Thyroid gland (tissue), 4 donors: ENCODE measurements at places on chromosomes 2 and 18. TPM values are rescaled to one million over a fixed set of nuclear protein-coding genes. Genes with fewer than 3 reads are reported as not detected.

VWA3B gene
- total RNA-seq: 0.81 TPM

MCFD2 gene
- 131 TPM for total RNA-seq

CDH19 gene
- 0.78 TPM for total RNA-seq

DNA sequence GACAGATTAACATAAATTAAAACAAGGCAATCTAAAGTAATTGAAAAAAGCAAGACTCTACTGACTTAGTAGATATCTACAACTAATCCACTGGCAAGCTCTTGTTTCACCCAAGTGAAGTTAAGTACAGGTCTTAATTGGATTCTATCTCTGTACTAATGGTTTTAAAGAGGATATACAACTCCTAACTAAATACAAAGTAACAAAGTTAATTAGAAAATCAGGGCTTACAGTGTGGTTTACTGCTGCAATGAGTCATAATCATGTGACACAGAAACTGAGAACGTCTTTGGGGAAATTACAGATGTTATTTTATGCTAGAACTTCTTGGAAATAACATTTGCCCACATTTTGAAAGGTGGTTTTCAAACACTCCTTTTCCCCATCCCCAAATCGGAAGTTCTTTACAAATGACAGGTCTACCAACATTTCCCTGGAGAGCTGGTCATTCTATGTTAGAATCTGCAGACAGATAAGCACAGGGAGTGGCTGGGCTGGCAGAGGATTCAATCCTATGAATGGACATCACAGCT, 245.3 kb downstream of the STK39 start:
- H3K4me3 ChIP-seq: no peak overlapping the region
- H3K4me1 ChIP-seq: no peaks in the 10 kb centered on the region
- no peaks in the 10 kb centered on the region for H3K27me3 ChIP-seq
- H3K36me3 ChIP-seq: no peaks in the 10 kb centered on the region
- no peak overlapping the region for H3K27ac ChIP-seq
- DNase-seq: no peak

DNA sequence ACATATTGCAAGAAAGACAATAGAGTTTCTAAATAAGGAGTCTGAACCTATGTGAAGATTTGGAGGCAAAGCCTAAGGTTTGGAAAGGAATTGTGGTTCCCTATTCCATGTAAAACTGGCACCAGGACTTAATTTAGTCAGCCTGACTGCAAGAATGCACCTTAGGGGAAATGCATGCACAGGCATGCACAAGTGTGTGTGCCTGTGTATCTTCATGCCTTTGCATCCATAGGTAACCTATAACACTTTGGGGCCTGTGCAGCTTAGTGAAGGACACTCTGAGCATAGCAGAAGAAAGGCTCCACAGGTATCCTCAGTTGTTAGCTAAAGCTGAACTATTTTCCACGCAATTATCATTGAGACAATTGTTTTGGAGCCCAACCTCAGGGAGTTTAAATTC, 73.4 kb downstream of the RPRM start:
- no peak overlapping the region for H3K4me3 ChIP-seq
- no peaks in the 10 kb centered on the region for H3K36me3 ChIP-seq
- no peak overlapping the region for H3K27ac ChIP-seq
- no peaks in the 10 kb centered on the region for H3K27me3 ChIP-seq

DNA sequence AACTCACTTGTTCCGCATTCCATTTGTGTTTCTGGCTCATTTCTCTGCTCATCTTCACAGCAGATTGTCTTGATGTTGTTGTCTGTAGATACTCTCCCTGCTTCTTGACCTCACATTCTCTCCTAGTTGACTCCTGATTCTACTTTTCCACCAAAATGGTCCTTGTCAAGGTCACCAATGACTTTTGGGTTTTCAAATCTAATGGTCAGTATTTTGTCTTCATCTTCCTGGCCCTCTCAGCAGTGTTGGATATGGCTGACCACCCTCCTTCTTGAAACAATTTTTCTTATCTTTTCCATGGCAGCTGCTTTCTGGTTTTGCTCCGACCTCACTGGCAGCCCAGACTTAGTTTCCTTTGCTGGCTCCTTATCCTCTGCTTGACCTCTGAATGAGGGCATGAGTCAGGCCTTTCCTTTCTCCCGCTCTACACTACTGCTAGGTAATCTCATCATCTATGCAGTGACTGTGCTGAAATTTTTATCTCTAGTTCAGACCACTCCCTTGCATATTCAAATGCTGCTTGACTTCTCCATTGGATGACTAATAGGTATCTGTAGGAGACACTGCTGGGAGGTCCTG, 386.6 kb upstream of the SPRED2 start:
- no peak for DNase-seq
- no peaks in the 10 kb centered on the region for H3K27me3 ChIP-seq
- no peaks in the 10 kb centered on the region for H3K36me3 ChIP-seq
- H3K27ac ChIP-seq: no peak overlapping the region

- no peaks in the 10 kb centered on the region for H3K27me3 ChIP-seq
- no peaks in the 10 kb centered on the region for H3K4me1 ChIP-seq
- no peak overlapping the region for H3K4me3 ChIP-seq
Measured at GRCh38 chr2:9008951-9009664, 5.6 kb upstream of the MBOAT2 start.

GRCh38 chr2:106770986-106771385, 115.0 kb downstream of the ST6GAL2 start:
- no peaks in the 10 kb centered on the region for H3K4me1 ChIP-seq
- no peak overlapping the region for H3K4me3 ChIP-seq
- DNase-seq: no peak
- no peak overlapping the region for H3K27ac ChIP-seq
- no peaks in the 10 kb centered on the region for H3K27me3 ChIP-seq

- H3K4me3 ChIP-seq: no peak overlapping the region
- no peaks in the 10 kb centered on the region for H3K36me3 ChIP-seq
- H3K27ac ChIP-seq: no peak overlapping the region
- DNase-seq: peak; percentile 84
- no peaks in the 10 kb centered on the region for H3K4me1 ChIP-seq
- no peaks in the 10 kb centered on the region for H3K27me3 ChIP-seq
Measured at GRCh38 chr2:235135990-235136561, 184.3 kb downstream of the SH3BP4 start.

DNA sequence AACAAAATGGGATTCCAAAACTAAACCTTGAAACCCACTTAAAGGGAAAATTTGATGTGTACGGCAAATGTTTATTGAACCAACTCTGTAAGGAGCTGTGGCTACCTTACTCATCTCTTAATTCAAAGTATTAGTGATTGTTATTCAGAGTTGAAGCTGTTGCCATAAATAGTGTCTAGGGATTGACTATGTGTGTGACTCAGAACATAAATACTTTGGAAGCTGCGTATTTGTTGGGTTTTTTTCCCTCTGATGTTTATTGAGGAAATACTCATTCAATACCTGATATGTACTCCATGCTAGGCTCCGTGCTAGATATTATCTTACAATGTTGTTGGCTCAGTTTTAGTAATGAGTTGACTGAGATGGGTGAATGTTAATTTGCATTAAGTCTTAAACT, 90.4 kb downstream of the PTRHD1 start:
- DNase-seq: no peak
- H3K4me3 ChIP-seq: no peak overlapping the region
- H3K27me3 ChIP-seq: no peaks in the 10 kb centered on the region
- no peaks in the 10 kb centered on the region for H3K36me3 ChIP-seq
- no peak overlapping the region for H3K27ac ChIP-seq
- peaks cover 9% of the 10 kb centered on the region for H3K4me1 ChIP-seq

GRCh38 chr18:78649421-78649820, 330.2 kb upstream of the SALL3 start:
- H3K27me3 ChIP-seq: no peaks in the 10 kb centered on the region
- H3K4me3 ChIP-seq: no peak overlapping the region
- no peak overlapping the region for H3K27ac ChIP-seq
- H3K36me3 ChIP-seq: no peaks in the 10 kb centered on the region

GRCh38 chr2:120177001-120177621, 46.1 kb downstream of the TMEM185B start:
- H3K36me3 ChIP-seq: no peaks in the 10 kb centered on the region
- peaks cover 14% of the 10 kb centered on the region for H3K4me1 ChIP-seq
- no peak overlapping the region for H3K4me3 ChIP-seq
- H3K27ac ChIP-seq: no peak overlapping the region
- DNase-seq: no peak
- no peaks in the 10 kb centered on the region for H3K27me3 ChIP-seq

- H3K4me3 ChIP-seq: no peak overlapping the region
- H3K4me1 ChIP-seq: no peaks in the 10 kb centered on the region
- H3K36me3 ChIP-seq: no peaks in the 10 kb centered on the region
- no peaks in the 10 kb centered on the region for H3K27me3 ChIP-seq
- no peak for DNase-seq
- no peak overlapping the region for H3K27ac ChIP-seq
Measured at GRCh38 chr2:115596659-115597375, 1154.4 kb downstream of the DPP10 start.

DNA sequence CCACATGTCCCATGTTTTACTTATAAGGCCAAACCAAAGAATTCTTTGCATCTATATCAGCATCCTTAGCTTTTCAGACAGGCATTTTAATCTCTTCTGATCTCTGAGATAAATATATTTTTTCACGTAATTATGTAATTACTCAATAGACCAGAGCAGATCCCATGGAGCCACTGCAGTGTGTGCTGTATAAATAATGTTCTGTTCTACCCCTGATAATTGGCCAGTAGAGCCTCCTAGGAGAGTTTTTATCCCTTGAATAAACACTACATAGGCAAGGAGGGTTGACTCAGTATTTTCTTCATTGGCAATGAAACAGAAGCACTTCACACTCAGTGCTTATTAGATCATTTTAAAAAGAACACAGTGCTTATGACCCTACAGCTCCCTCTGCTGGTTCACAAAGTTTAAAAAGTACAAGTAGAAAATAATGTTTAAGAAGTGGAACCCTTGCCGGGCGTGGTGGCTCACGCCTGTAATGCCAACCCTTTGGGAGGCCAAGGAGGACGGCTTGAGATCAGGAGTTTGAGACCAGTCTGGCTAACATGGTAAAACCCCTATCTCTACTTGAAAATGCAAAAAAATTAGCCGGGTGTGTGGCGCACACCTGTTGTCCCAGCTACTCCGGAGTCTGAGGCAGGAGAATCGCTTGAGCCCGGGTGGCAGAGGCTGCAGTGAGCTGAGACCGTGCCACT, 91.9 kb downstream of the PPP1R1C start:
- no peaks in the 10 kb centered on the region for H3K36me3 ChIP-seq
- H3K4me3 ChIP-seq: no peak overlapping the region
- H3K27me3 ChIP-seq: no peaks in the 10 kb centered on the region
